Hematopoietic multipotent progenitor cell treated with erythropoietin and hydrocortisone succinate and interleukin-3 and kit ligand, for 8 days (in vitro differentiated cells): ENCODE measurements at places on chromosomes 2 and 18.

- DNase-seq, result no peak
Observed at GRCh38 chr2:222884805-222885424, 24.1 kb downstream of the ACSL3 start.

GRCh38 chr18:74353169-74353775 lies 37.6 kb downstream of the C18orf63 start:
- DNase-seq, result peak; percentile 60

DNA sequence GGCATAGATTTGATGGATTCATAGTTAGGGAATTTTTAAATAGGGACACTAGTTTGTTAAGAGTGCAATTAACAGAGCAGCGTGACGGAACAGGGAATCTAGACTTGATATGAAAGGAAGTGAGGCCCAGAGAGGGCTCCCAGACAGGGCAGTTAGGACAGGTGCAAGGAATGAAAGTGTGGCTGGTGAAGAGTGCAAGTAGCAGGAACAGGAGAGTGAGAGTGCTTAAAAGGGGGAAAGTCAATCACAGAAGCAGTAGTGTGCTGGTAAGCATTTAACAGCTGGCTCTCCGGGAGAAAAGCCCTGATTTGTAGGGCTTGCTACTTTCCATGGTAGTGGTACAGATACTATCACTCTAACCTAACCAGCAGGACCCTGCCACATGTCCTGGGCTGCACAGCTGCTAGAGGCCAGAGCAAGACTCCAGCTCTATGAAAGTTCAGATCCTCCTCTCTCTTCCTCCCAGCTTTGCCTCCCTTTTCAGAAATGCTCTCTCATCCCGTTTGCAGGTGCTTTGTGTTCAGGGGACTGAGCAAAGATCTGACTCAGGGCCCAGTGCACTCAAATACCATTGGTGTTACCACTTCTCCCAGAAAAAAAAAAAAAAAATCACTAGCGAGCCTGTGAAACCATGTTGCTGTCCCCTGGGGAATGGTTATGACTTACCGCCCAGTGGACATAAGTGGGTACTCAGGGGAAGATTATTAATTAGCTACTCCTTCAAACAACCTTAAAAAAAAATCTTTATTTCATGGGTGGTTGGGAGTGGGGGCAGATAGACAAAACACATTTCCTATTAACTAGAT lies 18.1 kb upstream of the GCFC2 start:
- DNase-seq, result no peak

DNA sequence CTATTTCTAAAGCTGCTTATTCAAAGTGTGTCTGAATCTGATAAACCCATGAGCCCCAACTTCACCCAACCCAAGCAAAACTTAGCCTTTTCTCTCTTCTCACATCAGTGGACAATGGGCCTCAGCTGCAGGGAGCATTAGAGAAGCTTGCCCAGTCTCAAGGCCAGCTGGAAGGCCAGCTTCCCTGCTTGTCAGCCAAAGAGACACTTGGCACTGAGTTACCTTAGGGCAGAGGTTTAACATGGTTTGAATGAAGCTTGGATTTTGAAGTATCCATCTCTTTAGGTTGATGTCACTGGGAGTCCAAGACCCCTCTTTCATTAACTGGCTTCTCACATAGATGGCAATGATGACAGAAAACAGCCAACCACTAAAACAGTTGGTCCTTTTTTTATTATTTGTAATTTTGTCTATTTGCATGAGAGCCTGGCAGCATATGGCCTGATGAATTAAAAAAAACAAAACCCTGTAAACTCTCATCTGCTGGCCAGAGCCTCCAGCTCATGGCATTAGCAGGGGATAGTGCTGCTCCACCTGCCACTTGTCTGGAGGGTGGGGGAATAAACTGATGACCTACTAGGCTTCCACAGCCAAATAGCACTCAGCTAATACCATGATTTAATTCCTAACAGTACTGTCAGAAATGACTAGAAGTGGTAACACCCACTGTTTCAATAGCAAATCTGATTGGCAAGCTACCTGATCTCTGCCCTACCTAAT lies 137.0 kb downstream of the UBE2E3 start:
- DNase-seq, result no peak

DNA sequence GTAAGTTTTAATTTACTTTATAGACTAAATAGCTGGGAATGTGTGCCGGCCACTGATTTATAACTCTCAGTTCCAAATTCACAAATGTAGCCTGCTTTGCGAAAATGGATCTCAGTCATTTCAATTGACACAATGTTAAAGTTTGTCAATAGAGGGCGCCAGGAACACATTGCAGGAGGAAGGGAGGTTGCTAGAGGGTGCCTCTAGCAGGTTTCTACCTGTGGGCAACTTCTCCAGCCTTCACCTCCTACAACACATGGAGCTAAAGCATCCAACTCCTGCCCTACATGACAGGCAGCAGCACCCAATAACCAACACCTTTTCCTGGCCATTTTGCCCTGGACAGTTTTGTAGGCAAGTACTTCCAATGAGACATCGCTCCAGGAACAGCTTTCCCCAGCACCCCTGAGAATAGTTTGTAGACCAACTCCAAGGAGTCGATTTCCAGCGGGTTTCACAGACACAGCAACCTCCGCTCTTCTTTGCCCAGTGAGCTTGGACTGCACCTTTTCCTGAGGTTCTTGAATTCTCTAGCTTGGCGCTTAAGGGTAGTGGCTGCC lies 784.8 kb upstream of the CDH2 start:
- DNase-seq, result peak; percentile 32

GRCh38 chr2:200677721-200678532 lies 92.1 kb downstream of the AOX1 start:
- no peak for DNase-seq

GRCh38 chr2:27653397-27653796 lies 10.0 kb downstream of the SUPT7L start:
- DNase-seq, result no peak

- DNase-seq, result no peak
Observed at GRCh38 chr18:24372279-24372872, 25.2 kb downstream of the OSBPL1A start.

DNA sequence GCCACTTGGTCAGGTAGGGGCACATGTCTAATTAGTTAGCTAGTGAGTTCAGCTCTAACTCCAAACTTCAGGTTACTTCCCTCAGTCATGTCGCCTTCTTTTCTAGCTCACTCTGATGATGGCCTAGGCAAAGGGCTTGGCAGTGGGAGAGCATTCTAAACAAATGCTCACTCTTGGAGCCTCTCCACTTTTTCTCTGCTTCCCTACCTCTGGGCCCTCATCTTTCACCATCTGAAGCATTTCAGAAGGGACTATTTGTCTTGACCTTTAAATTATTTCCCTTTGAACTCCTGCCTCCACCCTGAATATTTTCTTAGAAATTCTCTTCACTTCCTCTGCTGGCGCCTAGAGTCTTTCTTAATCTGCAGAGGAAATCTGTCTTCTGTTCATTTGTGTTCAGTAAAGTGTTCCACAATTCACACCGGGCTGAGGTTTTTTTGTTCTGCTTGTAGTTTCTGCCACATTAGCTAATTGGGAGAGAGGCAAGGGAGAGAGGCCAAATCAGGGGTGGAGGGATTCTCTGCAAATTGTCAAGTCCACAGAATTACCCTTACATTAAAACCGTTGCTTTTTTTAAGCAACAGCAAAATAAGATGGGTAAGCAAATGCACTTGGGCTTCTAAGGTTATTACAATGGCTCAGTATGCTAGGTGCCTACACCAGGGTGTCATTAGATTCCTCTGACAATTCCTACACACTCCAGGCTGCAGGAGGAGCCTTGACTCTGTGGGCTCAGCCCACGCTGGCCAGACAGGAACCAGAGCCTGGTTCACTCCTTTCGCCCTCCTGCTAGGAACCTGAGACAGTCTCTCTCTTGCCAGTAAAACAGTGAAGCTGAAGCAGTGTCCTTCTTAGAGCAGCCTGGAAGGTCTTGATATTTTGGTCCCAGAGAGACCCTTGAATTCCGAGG lies 5.5 kb downstream of the MSGN1 start:
- DNase-seq, result no peak

DNA sequence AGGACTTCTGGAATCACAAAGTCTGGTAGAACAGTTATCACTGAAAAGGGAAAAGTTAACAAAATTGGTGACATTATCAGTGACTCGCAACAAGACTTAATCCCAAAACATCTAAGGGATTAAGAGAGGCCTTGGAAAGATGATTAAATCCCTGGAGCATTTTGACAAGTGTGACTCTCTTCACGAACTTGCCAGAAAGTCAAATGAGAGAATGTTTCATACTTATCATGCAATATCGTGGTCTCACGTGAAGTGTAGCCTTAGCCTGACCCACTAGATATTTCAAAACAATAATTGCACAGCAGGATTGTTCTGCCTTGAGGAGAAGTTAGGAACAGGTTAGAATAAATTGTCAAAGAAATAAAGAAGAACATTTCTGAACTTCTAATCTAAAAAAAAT lies 104.5 kb downstream of the COL6A3 start:
- DNase-seq, result no peak

DNA sequence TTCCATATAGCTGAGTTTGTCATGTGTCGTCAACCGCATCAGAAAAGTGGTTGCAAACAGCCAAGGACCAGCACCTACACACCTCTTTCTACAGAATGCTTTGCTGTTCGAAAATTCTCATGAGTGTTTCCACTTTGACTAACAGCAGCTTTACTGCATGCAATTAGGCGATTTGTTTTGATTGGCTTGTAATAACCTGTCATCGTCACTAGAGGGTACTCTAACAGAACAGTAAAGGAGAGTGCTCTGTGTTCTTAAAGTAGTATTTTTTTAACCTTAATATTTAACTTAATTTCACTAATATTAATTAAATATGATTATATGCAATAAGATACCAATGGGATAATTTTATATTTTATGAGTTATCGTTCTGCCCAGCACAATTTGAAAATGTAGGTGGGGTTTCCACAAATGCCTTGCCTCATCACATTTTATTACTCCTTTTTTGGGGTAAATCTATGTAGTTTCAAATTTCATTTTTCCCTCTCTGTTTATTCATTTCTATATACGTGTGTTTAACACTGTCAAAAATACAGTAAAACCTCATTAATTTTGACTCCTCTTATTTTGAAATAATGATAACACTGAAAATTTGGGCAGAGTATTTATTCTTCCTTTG lies 502.2 kb downstream of the NRXN1 start:
- peak; percentile 49 for DNase-seq

- DNase-seq, result no peak
Observed at GRCh38 chr2:86249579-86250391, 50.5 kb downstream of the MRPL35 start.

GRCh38 chr18:286515-287310 lies 18.9 kb upstream of the THOC1 start:
- peak; percentile 23 for DNase-seq

GRCh38 chr2:223925106-223925505 lies 20.0 kb downstream of the WDFY1 start:
- DNase-seq, result no peak

- no peak for DNase-seq
Observed at GRCh38 chr2:69097891-69098655, 85.1 kb downstream of the ANTXR1 start.

DNA sequence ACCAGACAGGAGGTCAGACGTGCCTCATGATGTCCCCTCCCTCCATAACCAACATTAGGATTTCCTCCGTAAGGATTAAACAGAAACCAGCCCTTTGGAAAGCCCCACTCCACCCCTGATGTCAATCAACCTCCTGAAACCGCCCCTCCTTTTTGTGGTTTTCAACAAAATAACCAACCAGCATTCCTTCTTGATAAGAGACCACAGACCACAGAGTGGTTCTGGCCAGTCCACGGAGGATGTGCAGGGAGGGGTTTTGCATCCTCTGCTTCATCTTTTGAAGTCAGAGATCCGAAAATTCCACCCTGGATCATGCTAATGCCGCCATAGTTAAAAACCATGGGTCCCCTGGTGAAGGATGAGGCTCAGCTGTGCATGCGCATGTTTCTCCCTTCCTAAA lies 180.0 kb upstream of the CCDC150 start:
- DNase-seq, result peak; percentile 74

DNA sequence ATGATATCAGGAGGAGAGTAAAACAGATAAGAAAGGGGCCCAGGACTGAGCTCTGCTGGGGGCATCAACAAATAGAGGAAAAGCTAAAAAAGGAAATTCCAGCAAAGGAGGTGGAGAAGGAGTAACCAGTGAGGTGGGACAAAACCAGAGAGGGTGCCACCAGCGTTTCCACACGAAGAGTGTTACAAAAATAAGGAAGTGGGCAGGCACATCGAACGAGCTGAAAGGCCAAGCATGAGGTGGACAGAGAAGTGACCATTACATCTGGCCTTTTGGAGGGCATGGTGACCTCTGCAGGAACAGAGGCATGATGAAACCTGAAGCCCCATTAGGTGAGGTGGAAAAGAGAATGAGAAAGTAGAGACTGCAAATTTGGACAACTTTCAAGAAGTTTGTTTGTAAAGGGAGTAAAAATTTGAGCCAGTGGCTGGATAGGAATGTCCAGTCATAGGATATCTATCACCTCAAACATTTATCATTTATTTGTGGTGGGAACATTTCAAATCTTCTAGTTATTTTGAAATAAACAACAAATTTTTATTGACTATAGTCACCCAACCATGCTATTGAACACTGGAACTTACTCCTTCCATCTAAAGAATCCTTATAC lies 18.4 kb upstream of the VIT start:
- DNase-seq, result no peak

GRCh38 chr2:216480221-216480620 lies 18.4 kb upstream of the RPL37A start:
- DNase-seq, result no peak

GRCh38 chr2:219171231-219171651 lies 1.4 kb upstream of the SLC23A3 start:
- DNase-seq, result peak; percentile 65
